NCI-H1417 (cell line): ENCODE measurements at places on chromosomes 1 and 21.

DNA sequence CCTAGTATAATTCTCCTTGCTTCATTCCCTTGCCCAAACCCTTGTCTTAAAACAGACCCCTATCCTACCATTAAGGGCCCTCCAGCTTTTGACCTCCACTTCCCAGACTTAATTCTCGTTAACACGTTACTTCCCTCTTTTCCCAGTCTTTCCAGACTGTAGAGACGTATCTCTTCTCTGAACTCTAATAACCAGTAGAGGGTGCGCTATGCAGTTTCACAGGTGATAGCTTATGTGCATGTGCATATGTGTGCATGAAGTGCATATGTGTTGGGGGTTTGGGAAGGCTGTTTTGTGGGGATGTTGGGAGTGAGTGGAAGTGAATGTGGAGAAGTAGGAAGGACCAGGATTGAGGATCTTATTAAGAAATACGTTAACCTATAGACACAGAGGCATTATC, 78.1 kb upstream of the CCDC190 start:
- no peak for DNase-seq

DNA sequence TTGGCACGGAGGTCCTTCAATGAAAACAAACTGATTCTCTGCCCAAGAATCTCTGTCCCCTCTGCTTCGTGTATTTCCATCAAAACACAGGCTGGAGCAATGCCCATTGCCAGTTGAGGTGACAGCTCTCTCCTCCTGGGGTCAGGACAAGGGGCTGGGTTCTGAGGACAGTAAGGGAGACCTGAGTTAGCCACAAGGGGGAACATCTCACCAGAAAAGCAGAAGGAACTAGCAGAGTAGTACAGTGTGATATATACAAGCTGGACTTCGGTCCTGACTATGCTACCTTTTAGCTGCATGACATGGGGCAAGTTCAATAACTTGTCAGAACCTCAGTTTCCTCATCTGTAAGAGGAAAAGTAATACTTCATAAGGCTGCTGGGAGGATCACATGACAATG, 50.3 kb downstream of the SYT2 start:
- no peak for DNase-seq

DNA sequence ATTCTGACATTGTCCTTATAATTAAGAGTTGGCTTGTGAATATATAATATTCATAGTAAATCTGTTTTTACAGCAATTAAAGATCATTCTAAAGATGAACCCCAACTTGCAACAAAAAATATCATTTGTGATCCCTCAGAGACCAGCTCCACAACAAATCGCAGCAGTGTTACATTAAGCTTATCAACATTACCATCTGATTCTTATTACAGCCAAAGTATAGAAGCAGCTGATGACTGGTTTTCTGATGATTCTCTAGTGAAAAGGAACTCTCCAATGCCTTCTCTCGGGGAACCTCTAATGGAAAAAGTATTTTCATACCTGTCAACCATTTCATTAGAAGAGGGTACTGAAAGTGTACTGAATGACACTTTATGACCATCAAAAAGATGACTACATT, 45.4 kb downstream of the C1orf185 start:
- peak; percentile 47 for DNase-seq

DNA sequence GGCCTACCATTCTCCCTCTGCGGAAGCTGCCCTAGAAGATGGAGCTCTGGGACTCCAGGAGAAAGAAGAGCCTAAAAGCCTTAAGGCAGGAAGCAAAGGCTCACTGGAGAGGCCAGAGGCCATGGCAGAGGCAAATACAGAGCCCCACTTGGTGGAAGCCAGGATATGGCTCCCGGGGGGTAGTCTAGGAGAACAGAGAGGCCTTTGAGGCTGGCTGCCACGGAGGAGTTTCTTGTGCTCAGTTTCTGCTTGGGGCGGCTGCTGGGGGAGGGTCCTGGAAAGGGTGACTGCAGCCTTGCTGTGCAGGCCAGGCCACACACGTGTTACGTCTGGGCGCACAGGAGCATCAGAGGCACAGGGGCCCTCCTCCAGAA, 5.4 kb downstream of the CC2D1B start:
- no peak for DNase-seq

DNA sequence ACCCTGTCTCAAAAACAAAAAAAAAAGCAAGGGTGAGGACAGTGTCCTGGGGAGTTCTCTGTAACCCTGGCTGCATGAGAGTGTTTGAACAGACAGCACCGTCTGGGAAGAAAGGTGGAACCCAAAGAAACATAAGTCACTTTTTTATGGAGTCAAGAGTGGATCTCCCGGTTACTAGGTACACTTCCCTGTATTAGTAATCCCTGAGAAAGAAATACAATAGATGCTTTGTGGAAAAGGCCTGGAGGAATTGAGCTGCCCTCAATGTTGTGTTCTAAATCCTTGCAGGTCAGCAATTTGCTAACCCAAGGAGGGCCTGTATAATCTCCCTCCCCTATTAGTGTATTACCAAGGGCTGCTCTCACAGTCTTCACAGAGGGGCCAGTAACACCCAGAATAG, 16.6 kb downstream of the DEGS1 start:
- DNase-seq: no peak

GRCh38 chr1:109267743-109268300, 15.1 kb downstream of the PSRC1 start:
- DNase-seq: no peak

- DNase-seq: no peak
Observed at GRCh38 chr1:24972221-24972914, 42.3 kb upstream of the RUNX3 start.

GRCh38 chr1:205301205-205301821, 20.2 kb downstream of the NUAK2 start:
- DNase-seq: peak; percentile 85

- DNase-seq: peak; percentile 43
Observed at GRCh38 chr1:218671573-218671972, 326.4 kb downstream of the TGFB2 start.

DNA sequence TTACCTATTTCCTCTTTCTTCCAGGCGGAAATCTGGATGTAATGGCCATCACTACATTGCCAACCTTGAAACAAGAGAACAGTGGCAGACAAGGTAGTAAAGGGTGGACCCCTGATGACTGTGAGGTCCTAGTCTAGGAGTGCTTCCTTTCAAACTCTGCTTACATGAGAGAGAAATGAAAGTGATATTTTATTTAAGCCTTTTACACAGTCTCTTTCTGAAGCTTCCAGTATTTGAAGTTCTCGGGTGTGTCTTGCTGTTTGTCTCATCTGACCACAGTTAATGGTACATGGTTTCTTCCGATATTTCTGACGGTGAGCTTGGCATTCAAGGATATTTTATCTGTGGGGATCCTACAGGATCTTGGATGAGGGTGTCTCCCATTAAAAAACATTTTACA, 215.2 kb downstream of the SLC45A1 start:
- DNase-seq: no peak

- DNase-seq: no peak
Observed at GRCh38 chr1:101854271-101854670, 142.5 kb downstream of the OLFM3 start.

- DNase-seq: no peak
Observed at GRCh38 chr1:36835696-36836095, 198.6 kb downstream of the GRIK3 start.

DNA sequence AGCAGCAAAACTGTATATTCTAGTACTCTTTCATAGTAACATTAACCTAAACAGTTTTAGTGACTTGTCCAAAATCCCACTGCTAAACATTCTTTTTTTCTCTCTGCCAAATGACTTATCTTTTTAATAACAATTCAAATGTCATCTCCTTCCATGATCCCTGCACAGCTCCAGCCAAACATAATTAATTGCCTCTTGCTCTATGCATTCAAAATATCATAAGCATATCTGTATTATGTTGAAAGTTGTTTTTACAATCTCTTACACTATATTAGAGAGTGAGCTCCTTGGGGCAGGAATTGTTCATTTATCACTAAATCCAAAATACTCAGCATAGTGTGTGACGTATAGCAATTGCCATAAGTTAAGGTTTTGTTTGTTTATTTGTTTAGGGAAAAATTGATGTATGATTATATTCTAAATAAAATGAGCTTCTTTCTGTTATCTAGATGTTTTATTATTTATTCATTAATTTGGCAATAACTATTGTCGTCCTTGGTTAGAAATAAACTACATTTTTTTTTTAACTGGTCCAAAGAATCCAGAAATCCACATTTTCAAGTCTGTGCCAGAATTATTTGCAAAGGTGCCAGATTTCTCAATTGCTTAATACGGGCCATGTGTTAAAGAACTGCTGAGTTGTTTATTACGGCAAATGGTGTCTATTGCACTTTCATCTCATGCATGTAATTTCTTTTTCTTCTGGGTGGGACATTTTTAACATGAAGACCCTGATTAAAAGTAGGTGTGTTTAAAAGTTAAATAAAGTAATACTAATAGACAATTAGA, 577.2 kb upstream of the ZRANB2 start:
- DNase-seq: no peak

DNA sequence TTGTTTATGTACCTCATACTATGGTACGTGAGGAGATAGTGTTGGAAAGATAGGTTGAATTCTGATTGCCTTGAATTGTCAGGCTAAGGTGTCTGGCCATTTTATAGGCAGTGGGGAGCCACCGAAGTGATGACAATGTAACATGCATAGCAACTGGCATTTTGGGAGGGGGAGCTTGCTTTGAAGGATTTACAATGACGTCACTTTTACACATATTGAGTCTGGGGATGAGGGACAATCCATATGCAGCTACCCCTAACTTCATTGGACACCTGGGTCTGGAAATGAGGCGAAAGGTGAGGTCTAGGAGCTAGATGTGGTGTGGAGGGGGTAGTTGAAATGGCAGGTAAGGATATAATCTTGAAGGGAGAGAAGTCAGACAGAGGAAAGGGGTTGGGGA, 7.7 kb upstream of the CACNA1E start:
- DNase-seq: no peak

GRCh38 chr1:89088572-89088971, 23.6 kb upstream of the GBP1 start:
- no peak for DNase-seq

DNA sequence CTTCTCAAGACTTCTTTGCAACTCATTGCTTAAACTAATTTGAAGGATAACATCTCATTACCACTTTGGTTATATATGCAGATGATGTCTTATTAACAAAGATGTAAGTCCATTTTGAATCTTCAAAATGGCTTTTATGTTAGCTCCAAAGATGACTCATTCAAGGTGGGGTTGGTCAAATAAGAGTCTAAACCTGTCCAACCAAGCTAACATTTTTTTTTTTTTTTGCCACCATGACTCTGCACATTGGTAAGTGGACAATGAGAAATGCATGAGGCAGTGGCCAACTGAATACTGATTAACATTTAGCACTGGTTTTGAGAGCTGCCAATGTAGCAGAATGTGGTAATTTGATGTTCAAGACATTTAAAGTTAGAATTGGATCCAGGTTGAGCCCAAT, 278 bp upstream of the KRTAP27-1 start:
- no peak for DNase-seq

DNA sequence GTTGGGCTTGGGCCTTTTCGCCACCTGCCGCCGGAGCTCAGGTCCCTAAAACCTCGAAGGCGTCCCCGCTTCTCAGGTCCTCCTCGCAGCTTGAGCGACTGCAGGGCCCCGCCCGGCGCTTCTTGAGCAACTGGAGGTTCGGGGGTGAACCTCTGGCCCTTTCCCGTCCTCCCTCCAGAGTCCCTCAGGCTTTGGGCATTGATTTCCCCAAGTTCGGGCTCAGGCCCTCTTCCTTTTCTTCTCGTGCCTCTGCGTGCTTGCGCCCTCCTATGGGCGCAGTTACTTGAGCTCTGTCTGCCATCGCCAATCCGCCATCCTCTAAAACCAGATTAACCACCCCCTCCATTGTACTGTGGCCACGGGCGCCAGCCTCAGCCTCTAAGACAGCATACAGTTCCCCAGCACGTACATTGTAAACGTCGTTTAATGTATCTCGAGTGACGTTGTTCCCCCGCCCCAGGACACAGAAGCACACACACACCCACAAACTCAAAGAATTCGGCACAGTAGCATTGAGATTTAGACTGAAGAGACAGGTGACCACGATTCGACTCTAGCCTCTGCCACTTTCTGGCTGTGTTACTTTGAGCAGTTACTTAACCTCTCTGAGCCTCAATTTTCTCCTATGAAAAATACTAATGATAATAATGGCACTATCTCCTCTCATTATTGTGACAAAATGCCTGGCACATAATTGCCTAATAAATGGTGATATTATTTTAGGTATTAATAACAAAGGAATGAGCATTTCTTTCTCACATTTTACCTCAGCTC, 22.6 kb downstream of the BTG2 start:
- DNase-seq: no peak

GRCh38 chr1:162627662-162628296, 4.5 kb upstream of the DDR2 start:
- DNase-seq: peak; percentile 42

DNA sequence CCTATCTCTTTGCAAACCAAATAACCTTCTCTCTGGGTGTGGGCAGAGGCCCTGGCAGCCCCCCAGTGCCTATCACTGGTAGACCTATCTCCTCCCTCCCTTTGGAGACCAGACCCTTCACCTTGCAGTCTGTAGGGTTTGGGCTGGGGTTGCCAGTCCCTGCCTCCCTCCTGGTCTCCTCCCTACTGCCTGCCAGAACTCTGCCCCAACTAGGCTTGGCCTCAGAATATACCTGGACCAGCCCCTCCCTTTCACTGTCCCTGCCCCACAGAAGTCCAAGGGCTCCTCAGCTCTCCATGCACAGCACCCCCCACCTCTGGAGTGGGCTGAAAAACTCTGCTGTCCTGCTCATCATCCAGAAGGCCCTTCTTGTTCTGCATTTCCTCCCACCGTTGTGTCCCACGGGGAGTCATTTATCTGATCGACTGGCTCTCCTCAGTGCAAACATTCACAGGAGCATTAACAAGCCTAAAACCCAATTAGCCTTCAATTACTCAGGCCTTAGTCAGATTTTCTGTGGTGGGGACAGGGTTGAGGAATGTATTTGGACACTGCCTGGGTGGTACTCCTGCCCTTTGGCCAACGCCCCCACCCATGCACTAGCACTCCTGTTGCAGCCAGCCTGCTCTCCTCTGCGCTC, 27.7 kb upstream of the DMBX1 start:
- no peak for DNase-seq

GRCh38 chr1:205933671-205934618, 9.3 kb downstream of the SLC26A9 start:
- DNase-seq: no peak

DNA sequence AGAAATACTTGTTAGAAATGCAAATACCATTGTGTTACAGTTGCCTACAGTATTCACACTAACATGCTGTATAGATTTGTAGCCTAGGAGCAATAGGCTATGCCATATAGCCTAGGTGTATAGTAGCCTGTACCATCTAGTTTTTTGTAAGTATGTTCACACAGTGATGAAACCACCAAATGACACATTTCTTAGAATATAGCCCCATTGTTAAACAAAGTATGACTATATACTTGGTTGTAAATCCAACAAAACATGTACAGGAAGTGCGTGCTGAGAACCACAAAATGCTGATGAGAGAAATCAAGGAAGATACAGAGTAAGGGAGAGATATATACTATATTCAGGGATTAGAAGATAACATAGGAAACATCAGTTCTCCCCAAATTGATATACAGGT, 92.2 kb downstream of the POU2F1 start:
- no peak for DNase-seq

DNA sequence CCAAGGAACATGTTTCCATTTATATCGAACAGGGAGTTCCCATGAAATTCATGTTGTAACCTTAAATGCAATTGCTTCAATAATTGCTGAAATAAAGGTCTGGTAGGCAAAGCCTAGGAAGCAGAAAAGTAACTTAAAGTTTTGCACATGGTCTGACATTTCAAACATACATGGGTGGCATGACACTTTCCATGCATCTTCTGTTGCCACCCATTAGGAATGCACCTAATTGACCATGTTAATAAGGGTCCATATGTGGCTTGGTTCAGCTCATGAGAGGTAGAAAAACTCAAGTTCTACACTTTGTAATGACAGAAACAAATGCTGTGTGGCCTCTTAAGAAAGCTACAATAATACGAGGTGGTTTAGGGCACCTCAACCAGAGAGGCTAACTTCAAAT, 72.0 kb upstream of the GORAB start:
- DNase-seq: no peak
